ENCODE measurements at places on chromosomes 5 and 9.

DNA sequence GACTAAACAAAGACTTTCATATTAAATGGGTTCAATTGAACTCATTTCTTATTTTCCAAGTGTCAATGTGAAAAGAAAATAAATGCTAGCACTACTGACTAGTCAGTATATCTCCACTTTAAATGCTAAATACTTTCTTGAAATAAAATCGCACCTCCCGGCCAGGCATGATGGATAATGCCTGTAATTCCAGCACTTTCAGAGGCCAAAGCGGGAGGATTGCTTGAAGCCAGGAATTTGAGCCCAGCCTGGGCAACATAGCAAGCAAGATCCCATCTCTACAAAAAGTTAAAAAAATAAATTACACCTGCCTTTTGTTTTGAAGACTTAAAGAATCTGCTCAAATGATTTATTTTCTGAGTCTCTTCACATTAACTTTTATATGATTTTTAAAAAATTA is 34.7 kb downstream of the WDR36 start:
- DNase-seq, result no peak

- DNase-seq, result no peak
Observed at GRCh38 chr5:59749782-59750520, 143.6 kb downstream of the PDE4D start.

GRCh38 chr5:145787001-145787400 is 48.1 kb downstream of the PRELID2 start:
- DNase-seq, result no peak

DNA sequence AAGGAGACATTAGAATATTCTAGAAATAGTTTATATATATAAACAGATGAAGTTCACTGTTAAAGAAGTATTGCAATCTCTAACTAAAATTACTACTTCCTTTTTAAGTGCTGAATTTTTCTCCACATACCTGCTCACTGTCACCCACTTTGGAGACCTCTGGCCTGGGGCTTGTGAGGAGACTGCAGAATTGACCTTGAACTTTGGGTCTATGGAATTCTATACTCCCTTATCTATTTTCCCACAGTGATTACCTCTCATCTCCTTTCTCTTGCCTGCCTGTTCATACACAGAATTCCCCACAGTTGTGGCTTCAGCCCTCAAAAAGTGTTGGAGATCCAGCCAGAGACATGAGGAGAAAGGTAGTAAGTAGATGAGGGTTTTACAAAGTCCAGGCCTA is 45.4 kb downstream of the LARP1 start:
- no peak for DNase-seq

DNA sequence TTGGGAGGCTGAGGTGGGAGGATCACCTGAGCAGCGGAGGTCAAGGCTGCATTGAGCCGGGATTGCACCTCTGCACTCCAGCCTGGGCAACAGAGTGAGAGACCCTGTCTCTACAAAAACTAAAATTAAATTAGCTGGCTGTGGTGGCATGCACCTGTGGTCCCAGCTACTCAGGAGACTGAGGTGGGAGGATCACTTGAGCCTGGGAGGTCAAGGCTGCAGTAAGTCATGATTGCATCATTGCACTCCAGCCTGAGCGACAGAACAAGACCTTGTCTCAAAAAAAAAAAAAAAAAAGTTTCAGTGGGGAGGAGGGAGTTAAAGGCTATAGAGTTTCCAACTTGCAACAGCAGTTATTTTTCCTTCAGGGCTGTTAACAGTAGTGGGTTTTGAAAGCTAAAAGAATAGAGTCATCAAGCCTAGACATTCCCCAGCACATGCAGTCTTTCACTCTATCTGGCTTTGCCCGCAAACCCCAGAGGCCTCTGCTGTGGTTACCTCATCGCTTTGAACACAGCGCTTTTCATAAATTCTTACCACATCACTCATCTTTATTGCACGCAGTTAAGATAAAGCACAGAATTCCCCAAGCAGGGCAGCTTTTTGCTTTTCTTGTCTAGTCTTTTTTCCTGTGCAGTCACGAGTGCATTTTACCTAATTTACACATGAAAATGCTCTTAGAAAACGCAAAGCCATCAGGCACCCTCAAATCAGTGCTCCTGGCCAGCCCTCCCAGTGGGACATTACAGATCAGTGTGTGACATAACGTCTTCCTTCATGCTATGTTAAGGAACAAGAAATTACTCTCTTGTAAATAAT is 8.7 kb upstream of the SLC2A8 start:
- no peak for DNase-seq

DNA sequence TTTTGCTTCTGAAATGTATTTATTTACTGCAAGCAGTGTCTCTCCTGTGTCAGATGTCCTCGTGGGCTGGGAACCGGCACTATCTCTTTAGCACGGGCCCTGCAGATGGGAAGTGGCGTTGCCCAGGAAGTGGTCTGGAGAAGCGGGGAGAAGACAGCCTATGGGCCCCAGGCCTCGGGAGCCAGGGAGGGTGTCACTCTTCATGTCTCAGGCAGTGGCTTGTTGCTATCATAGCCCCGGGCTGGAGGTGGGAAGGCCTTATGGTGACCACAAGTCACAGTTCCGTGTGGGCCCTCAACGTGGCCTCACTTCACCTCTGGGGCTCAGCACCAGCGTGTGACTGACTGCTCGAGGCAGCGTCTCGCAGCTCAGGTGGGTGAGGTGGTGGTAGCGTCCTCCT is 41.4 kb downstream of the SYK start:
- DNase-seq, result no peak
